ENCODE measurements at places on chromosomes 13 and 19.
A peak's percentile ranks its signal among the peaks of the same experiment; 100 is the strongest.

GRCh38 chr19:35444735-35445134 is 3.3 kb upstream of the FFAR2 start:
- DNase-seq: no peak

DNA sequence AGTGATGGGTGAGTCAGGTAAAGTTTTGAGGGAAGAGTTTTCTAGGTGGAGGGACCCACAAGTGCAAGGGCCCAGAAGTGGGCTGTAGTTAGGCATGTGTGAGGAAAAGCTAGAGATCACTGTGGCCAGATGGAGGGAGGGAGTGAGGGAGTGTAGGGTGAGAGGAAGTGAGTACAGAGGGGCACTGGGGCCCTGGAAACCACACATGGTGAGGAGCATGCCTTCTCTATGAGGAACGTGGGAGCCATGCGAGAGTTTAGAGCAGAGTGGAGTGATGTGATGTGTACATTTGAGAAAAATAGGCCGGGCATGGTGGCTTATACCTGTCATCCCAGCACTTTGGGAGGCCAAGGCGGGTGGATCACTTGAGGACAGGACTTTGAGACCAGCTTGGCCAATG is 14.7 kb upstream of the SHKBP1 start:
- DNase-seq: no peak

GRCh38 chr19:29266603-29267002 is 53.7 kb upstream of the UQCRFS1 start:
- no peak for DNase-seq

DNA sequence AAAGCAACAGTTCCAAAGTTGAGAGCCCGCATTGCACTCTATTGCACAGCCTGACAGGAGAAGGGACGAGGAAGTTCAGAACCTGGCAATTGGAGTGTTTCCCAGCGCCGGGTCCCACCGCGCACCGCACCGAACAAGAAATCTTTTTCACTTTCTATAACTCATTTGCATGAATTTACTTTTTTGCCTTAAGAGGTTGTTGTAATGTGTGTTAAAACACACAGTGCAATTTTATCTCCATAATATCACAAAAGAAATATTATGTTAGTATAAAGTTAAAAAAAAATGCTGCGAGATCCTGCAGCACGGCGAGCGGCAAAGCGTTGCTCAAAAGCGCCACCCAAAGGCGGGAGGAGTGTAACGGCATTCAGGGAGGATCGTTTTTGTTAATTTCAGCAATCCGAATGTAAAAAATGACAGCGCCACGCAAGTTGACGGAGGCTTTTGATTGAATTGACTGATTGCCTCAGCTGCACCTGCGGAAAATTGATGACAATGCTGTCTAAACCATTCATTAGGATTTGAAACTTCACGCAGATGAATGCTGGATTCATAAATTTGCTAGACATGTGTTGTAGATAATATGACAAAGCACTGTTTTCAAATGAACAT is 303.6 kb upstream of the ZNF507 start:
- peak; percentile 20 for DNase-seq

DNA sequence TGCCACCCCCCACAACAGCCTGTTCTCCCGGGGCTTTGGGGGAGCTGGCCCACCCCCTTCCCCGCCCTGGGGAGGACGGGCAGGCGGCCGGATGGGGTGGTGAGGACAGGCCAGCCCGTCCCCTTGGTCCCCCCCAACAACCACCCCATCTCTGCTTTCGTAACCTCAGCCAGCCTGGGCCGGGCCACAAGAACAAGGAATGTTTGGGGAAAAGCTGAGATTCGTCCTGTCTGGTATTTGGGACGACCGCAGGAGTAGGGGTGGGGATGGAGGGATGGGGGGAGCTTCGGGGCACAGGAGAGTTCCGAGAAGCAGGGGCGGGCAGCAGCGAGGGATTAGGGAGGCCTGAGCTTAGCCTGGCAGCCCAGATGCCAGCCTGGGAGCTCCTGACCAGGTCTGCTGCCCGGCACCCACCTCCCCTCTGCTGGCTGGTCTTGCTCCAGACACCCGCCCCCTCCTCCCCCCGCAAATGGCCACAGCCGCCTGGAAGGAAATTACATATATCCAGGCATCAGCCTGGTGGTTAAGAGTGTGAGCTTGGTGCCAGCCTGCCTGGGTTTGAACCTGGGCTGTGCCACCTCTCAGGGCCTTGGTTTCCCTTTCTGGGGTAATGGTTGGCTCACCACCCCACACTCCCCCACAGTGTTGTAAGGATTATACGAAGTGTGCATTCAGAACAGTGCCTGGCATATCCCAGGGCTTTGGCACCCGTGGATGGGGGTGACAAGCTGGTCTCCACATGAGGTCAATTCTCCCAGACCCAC is at the start of gene PODNL1:
PODNL1 (minus strand) TSS at position 117 of the 764 bp plus-strand sequence. CDS start 236 bp downstream, outside the sequence.
- no peak for DNase-seq

- DNase-seq: no peak
Observed at GRCh38 chr13:35162420-35162819, 220.3 kb downstream of the NBEA start.

DNA sequence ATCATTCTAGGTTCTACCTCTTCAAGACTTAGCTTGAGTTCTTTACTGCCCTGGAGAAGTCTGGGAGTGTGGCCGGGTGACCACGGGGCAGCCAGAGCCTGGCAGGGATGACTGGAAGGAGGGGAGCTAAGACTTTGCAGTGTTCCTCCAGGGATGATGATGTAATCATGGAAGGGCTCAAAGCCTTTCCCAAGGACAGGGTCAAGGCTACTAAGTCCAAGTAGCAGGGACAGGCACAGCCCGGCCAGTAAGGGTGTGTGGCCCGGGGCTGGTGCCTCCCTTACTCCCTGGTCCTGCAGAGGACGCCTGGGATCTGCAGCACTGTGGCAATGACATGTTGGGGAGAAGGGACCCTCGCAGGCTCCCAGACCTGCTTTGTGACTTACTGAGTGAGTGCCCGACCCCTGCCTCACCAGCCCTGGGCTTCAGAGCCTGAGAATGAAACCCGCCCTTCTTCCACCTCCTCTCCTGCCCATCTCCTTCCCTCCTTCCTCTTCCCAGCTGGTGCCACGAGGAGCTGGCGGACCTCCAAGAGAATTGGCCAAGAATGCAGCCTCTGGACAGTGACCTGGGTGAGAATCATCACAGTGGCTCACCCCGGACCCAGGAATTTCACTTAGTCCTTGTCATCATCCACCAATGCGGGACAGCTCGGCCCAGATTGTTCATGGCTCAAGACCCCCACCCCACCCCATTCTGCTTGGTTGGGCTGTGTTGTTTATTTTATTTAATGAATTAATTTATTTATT is 15.6 kb upstream of the FBXO17 start:
- no peak for DNase-seq

- no peak for DNase-seq
Observed at GRCh38 chr19:3840804-3841203, 28.0 kb downstream of the ZFR2 start.

- peak; percentile 93 for DNase-seq
Observed at GRCh38 chr19:41997121-41997850, 3.3 kb upstream of the ATP1A3 start.

DNA sequence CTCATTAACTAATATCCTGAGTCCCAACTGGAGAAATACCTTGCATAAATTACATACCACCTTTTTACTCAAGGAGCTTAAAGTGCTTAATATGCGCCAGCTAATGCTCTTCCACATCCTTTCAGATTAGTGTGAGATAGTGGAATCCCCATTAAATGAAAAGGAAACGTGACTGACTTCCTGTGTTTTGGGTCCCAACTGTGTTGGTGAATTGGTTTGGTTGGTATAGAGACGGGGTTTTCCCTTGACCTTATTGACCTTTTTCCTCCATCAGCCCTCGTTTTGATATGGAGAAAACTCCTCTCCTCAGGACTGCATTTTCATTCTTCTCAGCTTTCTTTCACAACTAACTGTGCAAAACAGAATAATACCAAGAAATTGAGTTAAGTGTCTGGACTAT is 163.5 kb downstream of the PAN3 start:
- DNase-seq: no peak

GRCh38 chr13:29583073-29583785 is 12.3 kb downstream of the SLC7A1 start:
- no peak for DNase-seq

GRCh38 chr13:110309661-110310524 is 2.8 kb downstream of the COL4A2 start:
- DNase-seq: no peak

DNA sequence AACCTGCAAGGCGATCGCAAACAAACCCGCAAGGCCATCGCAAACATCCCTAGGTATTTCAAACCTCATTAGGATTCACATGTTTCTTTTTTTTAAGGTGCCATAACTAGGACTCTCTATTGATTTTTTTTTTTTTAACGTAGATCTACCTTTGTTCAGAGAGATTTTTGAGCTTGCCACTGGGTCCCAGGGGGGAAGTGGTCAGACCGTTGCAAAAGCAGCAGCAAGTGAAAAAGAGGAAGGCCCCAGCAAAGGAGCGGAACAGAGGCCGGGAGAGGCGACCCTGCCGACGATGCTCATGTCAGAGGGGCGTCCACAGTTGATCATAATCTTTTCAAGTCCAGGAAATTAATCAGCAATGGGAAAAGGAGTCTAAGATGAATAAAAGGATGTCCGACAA is 32.7 kb upstream of the FLT1 start:
- no peak for DNase-seq

Measured in NCI-H1694 (cell line).